ENCODE measurements at places on chromosomes 6 and 20. TPM values are rescaled to one million over a fixed set of nuclear protein-coding genes. Genes with fewer than 3 reads are reported as not detected.

TUBB2B gene
- 0.28 TPM for total RNA-seq

TRERF1 gene
- total RNA-seq: 6.9 TPM

GRCh38 chr6:30378290-30378937 lies 33.5 kb downstream of the RPP21 start:
- H3K4me1 ChIP-seq: no peaks in the 10 kb centered on the region
- DNase-seq: no peak
- no peak overlapping the region for H3K4me3 ChIP-seq
- H3K27ac ChIP-seq: no peak overlapping the region

- H3K36me3 ChIP-seq: no peaks in the 10 kb centered on the region
- peaks cover 5% of the 10 kb centered on the region for H3K4me1 ChIP-seq
- no peak for DNase-seq
- H3K27me3 ChIP-seq: no peaks in the 10 kb centered on the region
- no peak overlapping the region for H3K27ac ChIP-seq
- H3K4me3 ChIP-seq: no peak overlapping the region
These were observed 52.0 kb downstream of the MAP3K5 start for GRCh38 chr6:136740050-136740974.

- DNase-seq: no peak
- H3K4me1 ChIP-seq: peaks cover 7% of the 10 kb centered on the region
- H3K36me3 ChIP-seq: no peaks in the 10 kb centered on the region
- peak within 1 kb of the TSS; percentile 5 for H3K4me3 ChIP-seq
- H3K27ac ChIP-seq: no peak within 1 kb of the TSS
These were observed at the start of gene BMP7 for GRCh38 chr20:57266291-57267157. BMP7 (minus strand) TSS chr20:57266641; CDS start chr20:57266122, 519 bp downstream.

Data from activated naive CD8-positive, alpha-beta T cell treated with anti-CD3 and anti-CD28 coated beads for 36 hours (primary cell).